Endothelial cell of coronary artery (primary cell): ENCODE measurements at places on chromosomes 5 and 9. TPM values are rescaled to one million over a fixed set of nuclear protein-coding genes. Genes with fewer than 3 reads are reported as not detected.

Gene C1QTNF2
- total RNA-seq = 0.09 TPM in 1 of 2 replicates, not detected in the other

Gene CER1
- total RNA-seq = not detected in 2 replicates

Gene TAF1L
- total RNA-seq = under 0.01 TPM in 2 replicates

Gene OMD
- total RNA-seq = 0.94 TPM in 1 of 2 replicates, not detected in the other

Gene FRRS1L
- 0.28 TPM in 1 of 2 replicates, not detected in the other for total RNA-seq

Gene RARS1
- total RNA-seq = 141 and 156 TPM in 2 replicates

Gene CHSY3
- 4.1 and 6.9 TPM in 2 replicates for total RNA-seq

Gene CCNI2
- not detected in 2 replicates for total RNA-seq

Gene ODF2
- total RNA-seq = 45.7 and 46.6 TPM in 2 replicates

Gene PPP1R2B
- 0.09 and 0.19 TPM in 2 replicates for total RNA-seq

Gene PCDHA7
- total RNA-seq = 0.27 and 0.28 TPM in 2 replicates

Gene CDC14B
- total RNA-seq = 1.1 and 5.2 TPM in 2 replicates

Gene TEK
- 91.3 and 91.8 TPM in 2 replicates for total RNA-seq

Gene SHLD3
- total RNA-seq = 3.6 and 4.1 TPM in 2 replicates

Gene TMC1
- 2.1 and 5.8 TPM in 2 replicates for total RNA-seq

Gene RNF180
- total RNA-seq = 3.7 and 6.4 TPM in 2 replicates

Gene DAPK1
- 45.3 and 65.3 TPM in 2 replicates for total RNA-seq

Gene FUBP3
- 33.2 and 39.0 TPM in 2 replicates for total RNA-seq
